ENCODE measurements at places on chromosomes 5 and 9.
A peak's percentile ranks its signal among the peaks of the same experiment; 100 is the strongest.

- DNase-seq = no peak
These were observed 111.9 kb upstream of the TARS1 start for GRCh38 chr5:33328818-33329217.

DNA sequence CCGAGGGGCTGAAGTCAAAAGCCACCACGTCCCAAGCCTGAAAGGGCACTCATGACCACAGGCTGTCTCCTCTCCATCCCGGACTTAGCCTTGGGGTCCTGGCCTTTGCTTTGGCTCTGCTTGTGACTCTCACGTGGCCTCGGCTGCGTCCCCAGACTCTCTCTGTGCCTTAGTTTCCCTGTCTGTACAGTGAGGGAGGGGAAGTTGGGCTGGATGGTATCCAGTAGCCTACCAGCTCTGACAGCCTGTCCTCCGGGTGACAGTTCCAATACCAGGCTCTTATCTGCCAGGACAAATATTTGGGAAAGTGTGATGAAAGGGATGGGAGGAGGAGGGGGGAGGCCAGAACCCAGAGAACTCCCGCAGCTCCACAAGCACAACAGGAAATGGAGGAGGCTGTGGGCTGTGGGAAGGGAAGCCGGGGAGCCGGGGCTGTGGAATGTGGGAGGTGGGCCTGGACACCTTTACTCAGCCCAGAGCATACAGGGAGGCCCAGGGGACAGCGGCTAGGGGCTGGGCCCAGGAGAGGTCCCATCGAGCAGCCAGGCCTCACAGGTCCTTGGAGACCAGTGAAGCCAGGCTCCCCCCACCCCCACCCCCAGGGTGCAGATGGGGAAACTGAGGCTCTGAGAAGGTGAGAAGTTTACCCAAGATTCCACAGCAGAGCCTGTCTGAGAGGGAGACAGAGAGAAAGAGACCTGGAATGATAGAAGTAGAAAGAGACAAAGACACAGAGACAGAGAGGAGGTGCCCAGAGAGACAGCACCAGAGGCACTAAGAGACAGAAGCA is 18.3 kb downstream of the PDGFRB start:
- DNase-seq = no peak

GRCh38 chr5:82793808-82794419 is 283.3 kb downstream of the TMEM167A start:
- DNase-seq = peak; percentile 20

DNA sequence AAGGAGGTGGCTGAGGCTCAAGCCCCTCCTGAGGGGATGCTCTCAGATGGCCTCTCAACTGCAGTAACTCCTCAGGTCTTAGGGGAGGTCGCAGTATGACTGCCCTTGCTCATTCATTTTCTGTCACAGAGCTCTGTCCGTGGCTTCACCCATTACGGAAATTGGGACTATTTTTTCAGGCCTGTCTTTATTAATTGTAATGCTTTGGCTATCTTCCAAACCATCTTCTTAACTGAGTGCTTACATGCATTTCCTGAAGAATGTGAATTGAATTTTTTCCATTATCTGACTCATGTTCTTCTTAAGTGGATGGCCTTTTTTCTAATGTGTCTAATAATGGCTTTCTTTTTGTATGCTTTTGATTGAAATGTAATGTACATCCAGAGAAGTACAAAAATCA is 36.4 kb upstream of the SV2C start:
- no peak for DNase-seq

GRCh38 chr9:131670247-131671132 is 69.4 kb downstream of the RAPGEF1 start:
- no peak for DNase-seq

GRCh38 chr9:115717298-115717697 is 436.3 kb upstream of the PAPPA start:
- DNase-seq = no peak

DNA sequence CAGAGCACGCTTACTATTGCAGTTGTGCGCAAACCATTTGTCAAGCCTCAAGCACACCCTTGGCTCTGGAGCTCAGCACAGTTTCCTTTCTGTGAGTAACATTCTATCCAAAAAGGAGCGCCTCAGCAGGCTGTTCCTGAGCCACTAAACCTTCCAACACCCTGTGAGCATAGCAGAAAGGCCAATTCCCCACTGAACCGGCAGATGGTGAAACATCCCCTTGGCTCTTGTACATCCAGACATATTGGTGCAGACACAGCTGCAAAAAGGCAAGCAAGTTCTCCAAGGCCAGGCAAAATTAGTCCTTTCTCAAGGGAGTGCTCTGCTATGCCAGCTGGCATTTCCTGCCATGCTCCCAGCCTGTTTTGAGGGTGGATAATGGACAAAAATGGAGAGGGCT is 44.1 kb upstream of the CEMIP2 start:
- DNase-seq = no peak

DNA sequence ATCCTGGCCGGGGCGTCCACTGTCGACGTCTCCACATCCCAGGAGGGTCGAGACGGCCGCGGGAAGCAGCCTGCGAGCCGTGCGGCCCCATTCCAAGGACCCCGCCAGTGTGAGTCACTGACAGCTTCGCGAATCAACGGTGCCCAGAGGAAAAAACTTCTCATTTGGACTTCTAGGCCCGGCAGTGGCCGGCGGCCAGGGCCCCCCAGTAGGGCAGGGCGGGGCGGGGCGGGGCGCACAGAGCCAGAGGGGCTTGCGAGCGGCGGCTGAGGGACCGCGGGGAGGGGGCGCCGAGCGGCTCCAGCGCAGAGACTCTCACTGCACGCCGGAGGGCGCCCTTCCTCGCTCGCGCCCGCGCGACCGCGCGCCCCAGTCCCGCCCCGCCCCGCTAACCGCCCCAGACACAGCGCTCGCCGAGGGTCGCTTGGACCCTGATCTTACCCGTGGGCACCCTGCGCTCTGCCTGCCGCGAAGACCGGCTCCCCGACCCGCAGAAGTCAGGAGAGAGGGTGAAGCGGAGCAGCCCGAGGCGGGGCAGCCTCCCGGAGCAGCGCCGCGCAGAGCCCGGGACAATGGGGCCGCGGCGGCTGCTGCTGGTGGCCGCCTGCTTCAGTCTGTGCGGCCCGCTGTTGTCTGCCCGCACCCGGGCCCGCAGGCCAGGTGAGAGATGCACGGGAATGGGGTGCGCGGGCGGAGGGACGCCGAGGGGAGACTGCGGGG is at the start of gene F2R:
F2R (plus strand) TSS at position 391 of the 720 bp plus-strand sequence; CDS start at position 573, 182 bp downstream.
- no peak for DNase-seq

- no peak for DNase-seq
These were observed 1151.8 kb downstream of the CDH12 start for GRCh38 chr5:21701317-21701716.

GRCh38 chr9:71210326-71210725 is 88.9 kb upstream of the TRPM3 start:
- no peak for DNase-seq

DNA sequence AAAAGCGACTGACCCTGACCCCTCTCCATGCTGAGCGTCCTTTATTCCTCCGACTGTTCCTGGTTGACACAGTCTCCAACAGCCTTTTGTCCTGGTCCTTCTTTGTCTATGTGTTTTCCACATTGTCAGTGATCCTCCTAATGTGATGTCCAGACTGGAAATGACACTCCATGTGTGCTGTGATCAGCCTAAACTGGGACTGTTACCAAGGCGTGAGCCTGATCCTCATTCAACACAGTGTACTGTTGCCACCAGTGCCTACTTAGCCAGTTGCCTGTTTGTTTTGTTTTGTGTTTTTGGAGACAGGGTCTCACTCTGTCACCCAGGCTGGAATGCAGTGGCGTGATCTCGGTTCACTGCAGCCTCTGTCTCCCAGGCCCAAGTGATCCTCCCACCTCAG is 192.1 kb downstream of the GOLPH3 start:
- DNase-seq = no peak

DNA sequence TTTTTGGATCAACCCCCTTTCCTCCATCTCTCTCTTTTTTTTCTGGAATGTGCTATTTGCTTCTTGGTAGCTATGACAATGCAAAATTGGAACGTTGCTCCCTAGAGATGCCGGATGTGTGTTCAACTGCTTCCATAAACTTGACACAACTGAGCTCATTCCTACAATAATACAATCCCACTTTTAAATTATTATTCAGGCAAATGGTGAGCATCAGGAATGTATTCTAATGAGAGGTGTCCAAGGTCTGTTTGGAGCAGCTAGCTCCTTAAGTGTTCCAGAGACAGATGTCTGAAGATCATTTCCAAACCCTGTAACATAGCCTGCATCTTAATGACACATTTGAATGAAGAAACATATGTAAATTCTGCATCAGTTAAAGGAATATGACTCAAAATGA is 518.4 kb downstream of the TAF11L14 start:
- no peak for DNase-seq

- no peak for DNase-seq
These were observed 19.4 kb upstream of the FBP2 start for GRCh38 chr9:94613003-94613402.

DNA sequence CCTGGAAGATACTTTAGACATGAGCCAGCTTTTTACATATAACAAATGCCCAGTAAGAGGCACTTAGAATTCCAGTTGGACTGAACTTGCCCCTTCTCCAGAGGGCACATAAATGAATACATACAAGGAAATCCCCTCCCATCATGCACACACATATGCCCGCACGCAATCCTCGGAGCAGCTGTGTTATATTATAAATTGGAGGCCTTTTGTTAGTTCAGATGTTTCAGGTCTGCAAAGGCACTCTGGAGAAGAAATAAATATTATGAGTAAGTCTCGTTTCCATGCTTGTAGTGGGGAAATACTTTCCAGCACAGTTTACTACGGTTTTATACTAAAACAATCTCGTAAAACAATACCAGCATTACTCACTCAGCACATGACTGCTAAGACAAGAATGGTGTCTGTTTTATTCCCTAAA is 17.6 kb upstream of the MUSK start:
- no peak for DNase-seq

- no peak for DNase-seq
These were observed 9.5 kb downstream of the DENND4C start for GRCh38 chr9:19239955-19240354.

DNA sequence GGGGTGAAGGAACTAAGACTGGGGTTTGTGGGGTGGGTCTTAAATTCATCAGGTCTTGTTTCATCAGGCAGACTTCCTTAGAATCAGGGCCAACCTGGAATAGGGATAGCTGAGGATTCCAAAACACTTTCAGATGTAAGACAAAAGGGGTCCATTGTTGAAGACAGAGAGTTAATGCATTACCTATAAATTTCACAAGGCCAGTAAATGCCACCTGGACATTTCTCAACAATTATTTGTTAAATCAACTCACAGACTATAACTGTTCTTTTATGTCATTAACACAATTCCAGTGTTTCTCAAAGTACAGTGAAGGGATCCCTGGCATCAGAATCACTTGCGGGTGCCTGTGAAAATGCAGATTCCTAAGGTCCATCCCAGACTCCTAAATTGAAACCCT is 2.8 kb downstream of the MARCHF3 start:
- DNase-seq = no peak

GRCh38 chr9:35683323-35683722 is 6.4 kb downstream of the TPM2 start:
- DNase-seq = no peak
